ENCODE measurements at places on chromosomes 4 and X.

DNA sequence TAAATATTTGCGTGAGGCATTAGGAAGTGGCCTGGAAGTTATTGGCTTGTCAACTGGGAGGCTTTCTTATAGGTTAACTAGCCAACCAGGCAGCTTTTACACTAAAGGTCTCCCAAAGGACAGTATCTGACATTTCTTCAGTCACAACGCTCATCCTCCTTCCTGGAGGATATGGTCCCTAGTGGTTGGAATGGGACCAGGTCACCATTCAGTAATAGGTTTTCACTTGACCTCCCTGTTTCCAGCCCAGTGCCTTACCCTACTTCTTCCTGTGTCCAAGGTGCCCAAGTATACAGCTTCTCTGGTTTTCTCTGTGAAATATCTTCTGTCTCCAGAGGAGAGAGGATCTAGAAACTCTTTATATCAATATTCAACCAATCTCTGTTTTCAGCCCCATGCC lies 38.5 kb downstream of the RPS6KA3 start:
- no peak for DNase-seq

GRCh38 chr4:134078230-134078914 lies 123.2 kb downstream of the PABPC4L start:
- no peak for DNase-seq

- no peak for DNase-seq
Observed at GRCh38 chrX:143669395-143669794, 33.5 kb upstream of the SLITRK4 start.

GRCh38 chr4:83767067-83767466 lies 231.2 kb downstream of the GPAT3 start:
- no peak for DNase-seq
